Urinary bladder (tissue), 4 donors: ENCODE measurements at places on chromosomes 11 and 22. TPM values are rescaled to one million over a fixed set of nuclear protein-coding genes. Genes with fewer than 3 reads are reported as not detected.

The CARD10 gene
- 4.5 TPM for total RNA-seq

The GRAP2 gene
- 3.2 TPM for total RNA-seq

DNA sequence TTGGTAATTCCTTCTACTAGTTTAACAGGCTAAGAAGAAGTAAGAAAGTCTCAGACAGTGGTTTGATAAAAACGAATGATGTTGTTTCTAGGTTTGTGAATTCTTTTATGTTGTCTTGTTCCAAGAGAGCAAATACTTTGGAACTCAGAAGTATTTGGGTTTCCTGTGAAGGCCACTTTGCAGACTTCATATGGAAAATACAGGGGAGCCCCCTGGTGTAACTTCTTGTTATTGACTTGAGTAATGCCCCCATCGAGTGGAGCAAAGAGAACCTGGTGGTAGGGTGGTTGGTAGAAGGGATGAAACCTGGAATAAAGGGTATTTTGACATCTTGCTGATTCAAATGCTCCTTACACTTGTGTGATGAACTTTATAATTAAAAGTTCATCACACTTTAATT is 40.0 kb upstream of the PTH start:
- DNase-seq: no peak

GRCh38 chr11:66956689-66957290 is 1.4 kb downstream of the PC start:
- DNase-seq: no peak

The PARVG gene
- total RNA-seq: 5.8 TPM

The TBX10 gene
- not detected for total RNA-seq

DNA sequence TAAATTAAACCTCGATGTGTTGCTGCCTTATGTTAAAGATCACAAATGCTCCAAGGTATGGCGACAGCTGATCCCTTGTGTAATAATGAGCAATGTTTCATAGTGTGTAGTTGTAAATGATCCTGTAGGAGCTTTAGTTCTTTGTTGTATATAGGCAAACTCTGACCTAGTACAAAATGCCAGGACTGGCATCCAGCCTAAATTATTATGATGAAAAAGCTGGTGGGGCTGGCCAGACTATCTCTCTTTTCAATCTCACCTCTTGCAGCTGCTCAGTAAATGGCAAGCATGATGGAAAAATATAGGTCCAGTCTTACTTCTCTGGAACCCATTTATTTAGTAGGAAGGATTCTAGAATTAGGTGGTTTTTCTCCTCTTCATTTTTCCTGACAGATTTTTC is 345.1 kb upstream of the C11orf87 start:
- DNase-seq: no peak

- DNase-seq: no peak
Measured at GRCh38 chr11:118619444-118620197, 12.2 kb downstream of the PHLDB1 start.

DNA sequence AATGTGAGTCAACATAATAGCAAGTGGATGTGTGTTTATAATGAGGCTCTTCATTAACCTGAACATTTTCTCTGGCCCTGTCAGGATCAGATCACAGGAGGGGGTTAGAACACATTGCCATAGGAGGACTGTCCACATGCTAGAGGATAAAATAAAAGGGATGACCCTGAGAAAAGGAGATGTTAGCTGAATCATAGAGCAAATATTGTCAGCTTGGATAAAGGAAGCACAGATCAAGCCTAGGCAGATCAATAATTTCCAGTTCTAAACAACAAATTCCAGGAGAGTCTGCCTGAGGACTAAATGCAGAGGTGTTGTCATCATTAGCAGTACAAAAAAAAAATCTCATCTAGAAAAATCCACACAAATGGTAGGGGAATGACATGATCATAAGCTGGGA is 337.9 kb downstream of the LRRC4C start:
- DNase-seq: no peak

- no peak for DNase-seq
Measured at GRCh38 chr11:31141789-31142188, 227.8 kb downstream of the DCDC1 start.

DNA sequence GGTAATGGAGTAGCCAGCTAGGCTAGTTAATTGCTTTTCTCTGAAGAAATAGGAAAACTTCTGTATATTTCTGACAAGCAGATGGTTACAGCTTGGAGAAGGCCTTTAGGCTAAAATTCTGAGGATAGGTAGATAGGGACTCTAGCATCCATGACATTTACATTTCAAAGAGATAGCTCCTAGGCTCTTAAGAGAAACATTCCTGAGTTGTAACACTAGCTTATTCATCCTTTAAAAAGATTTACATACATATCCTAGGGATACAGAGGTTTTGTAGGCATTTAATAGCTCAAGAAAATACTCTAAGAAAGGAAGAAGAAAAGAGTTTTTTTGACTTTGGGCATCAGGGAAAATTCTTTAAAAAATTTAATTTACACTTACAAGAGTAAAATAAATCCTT is 130.9 kb upstream of the CCDC179 start:
- no peak for DNase-seq

- no peak for DNase-seq
Measured at GRCh38 chr11:73956876-73957653, 6.2 kb downstream of the DNAJB13 start.

DNA sequence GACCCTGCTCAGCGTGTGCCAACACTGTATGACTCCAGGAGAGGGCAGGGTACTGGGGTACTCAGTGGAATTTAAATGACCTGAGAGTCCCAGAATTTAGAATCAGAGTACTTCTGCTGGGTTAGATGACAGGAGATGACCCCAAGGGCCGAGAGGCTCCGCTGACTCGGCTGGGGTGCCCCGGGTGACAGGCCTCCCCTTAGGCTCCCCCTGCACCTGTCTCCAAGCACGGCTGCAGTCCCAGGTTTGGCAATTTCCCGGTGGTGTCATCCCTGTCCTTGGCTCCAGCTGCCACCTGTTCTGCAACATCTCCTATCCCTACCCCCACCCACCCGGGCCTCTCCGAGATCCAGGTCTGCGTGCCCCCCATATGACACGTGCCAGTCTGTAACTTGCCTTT is 1.3 kb downstream of the ACTN3 start:
- no peak for DNase-seq

DNA sequence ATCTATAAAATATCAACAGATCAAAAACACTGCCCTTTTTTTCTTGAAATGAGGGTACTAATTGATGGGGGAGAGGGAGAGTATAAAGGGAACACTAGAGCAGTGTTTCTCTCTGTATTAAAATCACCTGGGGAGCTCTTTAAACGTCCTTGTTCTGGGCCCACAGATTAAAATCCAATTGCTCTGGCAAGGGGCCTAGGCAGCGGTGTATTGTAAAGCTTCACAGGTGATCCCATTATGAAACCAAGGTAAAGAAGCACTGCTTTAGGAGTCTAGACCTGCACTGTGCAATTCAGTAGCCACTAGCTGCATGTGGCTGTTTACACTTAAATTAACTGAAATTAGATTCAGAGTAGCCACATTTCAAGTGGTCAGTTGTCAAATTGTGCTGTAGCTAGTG is 3.0 kb downstream of the AQP11 start:
- no peak for DNase-seq

The PKP3 gene
- 5.2 TPM for total RNA-seq

- DNase-seq: no peak
Measured at GRCh38 chr22:39999144-39999757, 4.5 kb downstream of the FAM83F start.

- no peak for DNase-seq
Measured at GRCh38 chr11:19474211-19474610, 233.5 kb upstream of the E2F8 start.

DNA sequence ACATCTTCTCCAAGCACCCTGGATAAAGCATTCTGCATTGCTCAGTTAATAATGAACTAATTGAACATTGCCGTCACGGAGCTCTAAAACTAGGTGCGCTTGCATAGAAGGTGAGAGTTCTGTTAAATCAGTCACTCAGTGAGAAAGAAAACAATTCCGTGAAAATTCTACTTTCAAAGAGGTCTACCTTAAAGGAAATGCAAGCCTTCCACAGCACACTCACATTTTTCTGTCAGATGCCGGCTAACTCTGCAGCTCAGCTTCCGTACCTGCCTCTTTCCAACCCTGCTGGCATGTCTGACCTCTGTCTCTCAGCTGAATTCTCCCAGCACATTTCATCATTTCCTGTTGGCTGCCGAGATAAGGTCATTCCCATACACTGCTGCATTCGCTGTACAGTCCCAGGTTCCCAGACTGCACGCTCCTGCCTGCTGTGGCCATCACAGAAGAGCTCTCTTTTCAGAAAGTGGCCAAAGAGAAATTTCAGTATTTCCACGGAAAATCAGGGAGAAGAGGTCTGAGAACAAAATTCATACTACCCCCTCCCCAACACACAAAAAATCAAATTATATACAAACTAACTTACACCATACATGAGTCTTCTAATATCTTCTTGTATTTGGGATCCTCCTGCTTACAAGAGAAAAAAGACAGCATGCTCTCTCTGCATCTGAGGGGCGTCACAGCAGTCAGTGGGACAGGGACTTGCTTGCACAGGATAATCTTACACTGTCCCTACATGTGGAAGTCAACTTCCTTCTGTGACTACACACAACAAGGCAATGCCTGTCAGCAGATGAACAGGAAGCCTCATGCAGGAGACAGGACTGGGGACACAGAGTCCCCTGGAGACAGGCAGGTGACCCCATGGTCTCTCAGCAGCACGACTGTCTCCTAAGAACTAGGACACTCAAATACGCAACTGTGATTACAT is 55.1 kb downstream of the PACSIN2 start:
- DNase-seq: no peak

- no peak for DNase-seq
Measured at GRCh38 chr11:27075655-27076054, 35.0 kb downstream of the BBOX1 start.

- DNase-seq: no peak
Measured at GRCh38 chr11:95512682-95513081, 276.9 kb downstream of the FAM76B start.

The FJX1 gene
- total RNA-seq: 8.7 TPM

The MMP3 gene
- 1.4 TPM for total RNA-seq

DNA sequence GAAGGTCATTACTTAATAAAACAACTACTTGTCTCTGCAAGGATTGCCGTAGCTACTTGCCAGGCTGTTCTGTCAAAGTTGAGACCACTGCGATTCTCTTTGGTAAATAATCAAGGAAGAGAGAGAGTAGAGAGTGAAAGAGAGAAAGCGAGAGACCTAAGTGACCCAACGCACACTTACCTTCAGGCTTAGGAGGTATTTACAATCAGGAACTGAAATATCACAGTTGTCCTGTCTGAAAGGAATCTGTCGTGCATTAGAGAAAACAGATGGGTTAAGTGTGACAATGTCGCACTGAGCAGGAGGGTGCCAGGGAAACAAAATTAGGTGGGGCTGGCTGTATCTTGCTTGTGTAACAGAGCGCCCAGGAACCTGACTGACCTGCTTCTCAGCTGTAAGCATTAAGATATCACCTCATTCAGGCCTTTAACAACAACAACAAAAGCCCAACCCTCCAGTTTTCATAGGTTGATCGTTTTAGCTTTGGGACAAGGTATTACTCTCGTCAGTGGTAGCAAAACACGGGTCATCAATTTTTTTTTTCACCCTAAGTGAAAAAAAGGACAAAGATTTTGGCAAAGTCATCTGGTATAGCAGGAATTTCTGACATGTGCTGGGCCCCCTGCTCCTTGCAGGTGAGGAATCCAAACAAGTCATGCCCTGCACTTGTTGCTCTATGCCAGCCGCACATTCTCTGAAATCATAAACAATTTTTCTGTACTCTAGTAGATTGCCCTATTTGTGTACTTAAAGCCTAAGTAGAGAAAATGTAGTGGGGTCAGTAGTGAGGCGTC is at the start of gene MUC15:
Gene MUC15, minus strand, starts transcription at position 403 of the 794 bp plus-strand sequence. CDS start 5,169 bp downstream, outside the sequence.
- DNase-seq: no peak

DNA sequence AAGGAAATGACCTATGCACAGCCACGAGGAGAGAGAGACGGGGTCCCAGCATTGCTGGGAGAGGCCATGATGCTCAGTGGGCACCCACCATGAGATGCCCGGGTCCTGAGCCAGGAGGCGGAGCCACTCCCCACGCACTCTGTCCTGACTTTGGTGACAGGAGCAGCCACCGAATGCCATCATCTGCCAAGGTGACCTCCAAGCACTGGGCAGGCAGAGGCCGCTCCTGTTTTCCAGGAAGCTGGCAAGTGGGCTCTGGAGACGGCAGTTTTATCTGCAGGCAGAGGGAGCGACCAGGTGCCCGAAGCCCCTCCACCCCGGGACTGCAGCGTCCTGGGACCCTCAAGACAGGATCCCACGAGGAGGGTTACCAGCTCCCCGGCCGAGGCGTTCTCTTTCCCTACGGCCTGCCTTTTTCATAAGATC is 453.9 kb downstream of the BRD1 start:
- DNase-seq: no peak

DNA sequence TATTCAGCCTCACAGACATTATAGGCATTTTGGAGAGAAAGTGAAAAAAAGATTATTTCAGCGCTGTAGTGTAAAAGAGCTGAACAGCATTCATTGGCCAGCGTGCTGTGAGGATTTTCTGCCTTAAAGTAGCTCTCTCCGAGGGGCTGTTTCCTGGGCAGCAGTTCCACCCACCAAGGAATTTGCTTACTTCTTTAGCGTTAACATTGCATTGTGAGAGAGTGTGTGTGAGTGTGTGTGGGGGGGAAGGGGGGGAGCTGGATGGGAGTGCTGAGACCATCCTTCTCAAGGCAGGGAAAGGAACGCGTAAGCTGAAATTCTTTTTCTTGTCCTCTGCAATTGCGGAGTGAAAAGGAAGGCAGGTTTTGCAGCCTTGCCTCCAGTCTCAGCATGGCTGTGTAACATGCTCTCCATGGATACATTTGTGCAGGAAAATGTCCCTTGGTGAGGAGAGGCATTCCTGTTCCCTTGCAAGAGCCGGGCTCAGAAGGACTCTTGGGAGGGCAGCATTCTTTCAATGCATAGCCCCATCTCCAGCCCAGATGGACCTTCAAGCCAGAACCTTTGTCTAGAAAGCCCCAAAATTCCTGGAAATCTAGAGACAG is 159.9 kb upstream of the NAV2 start:
- DNase-seq: no peak

- no peak for DNase-seq
Measured at GRCh38 chr11:68010090-68011041, at the start of gene ALDH3B1. ALDH3B1 (plus strand) TSS chr11:68010327; CDS start chr11:68015298, 4,971 bp downstream.

The CTSW gene
- total RNA-seq: 2.7 TPM

The SCARF2 gene
- total RNA-seq: 10.4 TPM

DNA sequence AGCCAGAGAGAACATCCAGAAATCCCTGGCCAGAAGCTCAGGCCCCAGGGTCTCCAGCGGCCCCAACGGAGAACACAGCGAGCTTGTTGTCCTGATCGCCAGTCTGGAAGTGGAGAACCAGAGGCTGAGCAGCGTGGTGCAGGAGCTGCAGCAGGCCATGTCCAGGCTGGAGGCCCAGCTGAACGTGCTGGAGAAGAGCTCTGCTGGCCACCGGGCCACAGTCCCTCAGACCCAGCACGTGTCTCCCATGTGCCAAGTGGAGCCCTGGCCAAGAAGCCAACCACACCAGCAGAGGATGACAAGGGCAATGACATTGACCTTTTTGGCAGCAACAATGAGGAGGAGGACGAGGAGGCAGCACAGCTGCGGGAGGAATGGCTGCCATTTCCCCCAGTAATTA is 20.6 kb upstream of the SCGB1D1 start:
- DNase-seq: no peak

GRCh38 chr11:67486481-67487195 is 3.8 kb downstream of the AIP start:
- DNase-seq: no peak

The CHRM1 gene
- 0.53 TPM for total RNA-seq

The OR1S2 gene
- total RNA-seq: not detected
